Uterus (tissue), 4 donors: ENCODE measurements at places on chromosomes 12 and 14.
A peak's percentile ranks its signal among the peaks of the same experiment; 100 is the strongest.

DNA sequence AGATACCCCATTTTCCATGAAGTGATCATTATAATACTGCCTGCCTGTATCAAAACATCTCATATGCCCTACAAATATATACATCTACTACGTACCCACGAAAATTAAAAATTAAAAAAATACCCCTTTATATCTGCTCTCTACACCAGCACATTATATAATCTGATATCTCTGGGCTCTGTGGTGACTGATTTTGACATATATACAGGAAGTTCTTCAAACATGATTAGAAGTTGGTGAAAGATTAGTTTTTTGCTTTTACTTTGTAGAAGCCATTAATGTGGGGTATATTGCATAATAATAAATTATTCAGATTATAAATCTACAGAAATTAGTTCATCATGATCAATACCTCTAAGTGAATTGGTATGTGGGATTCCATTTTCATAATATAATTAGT is 126.7 kb upstream of the MDM1 start:
- DNase-seq, result no peak

- DNase-seq, result no peak
Observed at GRCh38 chr14:64191756-64192155, 102.4 kb downstream of the ESR2 start.

DNA sequence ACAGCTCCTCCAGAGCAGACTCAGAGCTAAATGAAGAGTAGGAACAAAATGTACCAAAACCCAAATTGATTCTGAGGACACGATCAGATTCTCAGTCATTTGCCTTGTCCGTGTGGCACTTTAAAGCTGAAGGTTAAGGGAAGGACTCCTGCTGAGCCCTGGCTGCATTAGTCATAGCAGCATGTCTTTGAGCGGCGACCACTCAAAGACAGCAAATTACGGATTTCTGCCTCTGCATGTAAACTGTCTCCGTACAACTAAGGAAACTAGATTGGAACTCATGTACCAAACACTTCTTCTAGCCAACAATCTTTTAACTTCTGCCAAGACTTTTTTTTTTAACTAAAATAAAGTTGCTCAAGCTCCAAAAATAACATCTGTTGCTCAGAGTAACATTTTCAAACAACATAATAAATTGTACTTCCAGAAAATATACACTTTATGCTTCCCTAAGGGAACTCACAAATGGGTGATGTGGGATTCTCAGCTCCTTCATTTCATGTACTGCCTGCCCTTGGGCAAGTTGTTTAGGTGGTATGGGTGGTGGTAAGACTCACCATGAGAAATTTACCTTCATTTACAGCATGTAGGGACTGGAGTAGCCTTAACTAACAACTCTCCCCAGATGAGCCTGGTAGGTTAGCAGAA is 56.1 kb downstream of the RERG start:
- peak; percentile 58 for DNase-seq

GRCh38 chr12:50661300-50662115 is 102.4 kb upstream of the ATF1 start:
- no peak for DNase-seq

GRCh38 chr12:47190271-47190750 is 110.6 kb upstream of the AMIGO2 start:
- no peak for DNase-seq
